ENCODE measurements at places on chromosomes 7 and 10.
A peak's percentile ranks its signal among the peaks of the same experiment; 100 is the strongest.

GRCh38 chr7:80014511-80014910, 120.1 kb upstream of the GNAI1 start:
- no peak overlapping the region for H3K4me3 ChIP-seq
- H3K27ac ChIP-seq, result no peak overlapping the region
- no peaks in the 10 kb centered on the region for H3K27me3 ChIP-seq
- DNase-seq, result no peak

GRCh38 chr10:72523062-72523461, 102.8 kb downstream of the MICU1 start:
- no peaks in the 10 kb centered on the region for H3K36me3 ChIP-seq
- no peak for DNase-seq
- H3K27me3 ChIP-seq, result no peaks in the 10 kb centered on the region

DNA sequence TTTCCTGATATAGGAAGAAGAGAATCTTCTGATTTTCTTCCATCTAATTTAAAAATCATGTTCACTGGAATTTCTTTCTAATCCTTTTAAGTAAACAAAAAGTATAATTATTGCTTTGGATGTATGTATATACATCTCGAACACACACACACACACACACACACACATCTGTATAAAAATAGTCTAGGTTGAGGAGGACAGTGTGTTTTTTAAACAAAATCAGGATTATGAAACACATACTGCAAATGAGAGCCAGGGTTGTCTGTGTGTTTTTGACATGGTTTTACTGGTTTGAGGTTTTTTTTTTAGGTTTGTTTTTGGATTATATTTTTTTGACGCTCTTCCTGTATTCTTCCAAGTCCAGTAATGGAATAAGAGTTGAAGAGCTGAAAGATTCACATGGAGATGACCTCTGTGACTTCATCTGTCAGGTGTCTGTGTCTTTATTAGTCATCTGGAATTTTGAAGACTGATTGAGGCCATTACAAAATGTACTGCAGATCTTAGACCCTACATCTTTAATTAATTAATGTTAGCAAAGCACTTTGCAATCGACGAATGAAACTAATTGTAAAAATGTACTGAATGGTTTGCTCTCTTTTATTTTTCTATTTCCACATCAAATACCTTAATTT, 237.1 kb downstream of the SUGCT start:
- no peak overlapping the region for H3K27ac ChIP-seq
- H3K4me1 ChIP-seq, result no peaks in the 10 kb centered on the region
- no peaks in the 10 kb centered on the region for H3K36me3 ChIP-seq

- H3K27me3 ChIP-seq, result no peaks in the 10 kb centered on the region
- no peak overlapping the region for H3K27ac ChIP-seq
- no peaks in the 10 kb centered on the region for H3K36me3 ChIP-seq
- no peak for DNase-seq
- no peaks in the 10 kb centered on the region for H3K4me1 ChIP-seq
Observed at GRCh38 chr7:111492234-111492633, 70.1 kb downstream of the IMMP2L start.

DNA sequence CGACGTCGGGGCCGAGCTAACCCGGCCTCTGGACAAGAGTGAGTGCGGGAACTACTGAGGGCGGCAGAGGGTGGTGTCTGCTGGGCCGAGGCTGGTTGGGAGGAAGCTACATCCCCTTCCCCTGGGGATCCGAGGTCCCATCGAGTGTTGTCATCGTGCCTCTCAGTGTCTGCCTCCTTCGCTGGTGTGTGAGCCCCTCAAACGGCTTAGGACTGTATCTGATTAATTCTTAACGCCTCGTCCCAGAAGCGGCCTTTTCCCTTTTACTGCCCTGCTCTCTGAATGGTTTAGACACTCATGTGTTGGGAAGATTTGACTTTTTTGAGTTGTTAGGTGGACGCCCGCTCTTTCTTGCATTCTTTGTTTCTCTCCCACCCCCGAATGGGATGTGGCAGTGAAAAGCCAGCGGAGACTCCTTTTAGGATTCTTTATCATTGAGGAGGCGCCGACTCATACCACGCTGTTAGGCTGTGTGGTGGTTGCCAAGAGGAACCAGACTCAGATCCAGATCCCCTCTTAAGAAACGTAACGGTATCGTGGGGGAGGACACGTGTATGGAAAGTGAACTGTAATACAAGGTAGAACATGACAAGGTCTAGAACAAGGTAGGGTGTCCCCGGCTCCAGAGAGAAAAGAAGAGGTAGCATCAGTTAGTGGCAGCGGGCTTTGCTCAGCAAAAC, 631 bp downstream of the SUPV3L1 start:
- DNase-seq, result no peak
- no peaks in the 10 kb centered on the region for H3K36me3 ChIP-seq
- peaks cover 12% of the 10 kb centered on the region for H3K4me1 ChIP-seq
- peak overlapping the region; percentile 91 for H3K27ac ChIP-seq
- peak overlapping the region; percentile 97 for H3K4me3 ChIP-seq

GRCh38 chr7:141071855-141072547, 1.9 kb upstream of the TMEM178B start:
- H3K36me3 ChIP-seq, result no peaks in the 10 kb centered on the region
- H3K4me1 ChIP-seq, result no peaks in the 10 kb centered on the region
- H3K4me3 ChIP-seq, result peak overlapping the region; percentile 67

GRCh38 chr7:132578050-132578370, 1.7 kb upstream of the PLXNA4 start:
- H3K4me3 ChIP-seq, result no peak overlapping the region
- H3K4me1 ChIP-seq, result peaks cover 4% of the 10 kb centered on the region
- no peak overlapping the region for H3K27ac ChIP-seq

GRCh38 chr10:113095419-113096127, 145.5 kb downstream of the TCF7L2 start:
- peaks cover 8% of the 10 kb centered on the region for H3K4me1 ChIP-seq
- H3K27me3 ChIP-seq, result no peaks in the 10 kb centered on the region
- H3K27ac ChIP-seq, result no peak overlapping the region

GRCh38 chr7:74051193-74051592, 23.2 kb downstream of the ELN start:
- H3K27ac ChIP-seq, result no peak overlapping the region
- no peak overlapping the region for H3K4me3 ChIP-seq
- no peaks in the 10 kb centered on the region for H3K36me3 ChIP-seq
- DNase-seq, result no peak
- H3K4me1 ChIP-seq, result peaks cover 4% of the 10 kb centered on the region
- H3K27me3 ChIP-seq, result no peaks in the 10 kb centered on the region

DNA sequence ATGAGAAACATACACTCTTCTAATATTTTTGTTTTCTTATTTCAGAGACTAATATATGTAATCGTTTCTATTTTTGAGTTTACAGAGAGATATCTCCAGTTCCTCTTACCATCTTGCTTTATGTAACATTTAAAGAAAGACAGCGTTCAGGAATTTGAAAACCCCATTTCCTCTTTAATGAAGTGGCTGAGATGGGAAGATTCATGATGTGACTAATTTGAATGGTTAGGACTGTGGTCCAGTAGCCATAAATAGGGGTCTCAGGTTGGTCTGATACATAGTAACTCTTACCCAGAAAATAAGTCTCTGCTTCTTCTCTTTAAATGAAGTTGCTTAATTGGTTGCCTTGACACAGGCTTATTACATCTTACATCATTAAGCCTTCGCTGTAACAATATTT, 6.9 kb downstream of the KMT2E start:
- DNase-seq, result no peak
- H3K27me3 ChIP-seq, result no peaks in the 10 kb centered on the region
- H3K27ac ChIP-seq, result peak overlapping the region; percentile 17
- H3K4me3 ChIP-seq, result no peak overlapping the region

GRCh38 chr7:92834507-92835260, 1.7 kb downstream of the CDK6 start:
- no peaks in the 10 kb centered on the region for H3K36me3 ChIP-seq
- peak overlapping the region; percentile 85 for H3K27ac ChIP-seq
- no peaks in the 10 kb centered on the region for H3K27me3 ChIP-seq
- DNase-seq, result no peak

- peaks cover 45% of the 10 kb centered on the region for H3K36me3 ChIP-seq
- H3K27ac ChIP-seq, result peak overlapping the region; percentile 45
- no peak overlapping the region for H3K4me3 ChIP-seq
- no peaks in the 10 kb centered on the region for H3K27me3 ChIP-seq
- DNase-seq, result peak; percentile 69
Observed at GRCh38 chr10:102811346-102811745, 25.9 kb downstream of the CYP17A1 start.

DNA sequence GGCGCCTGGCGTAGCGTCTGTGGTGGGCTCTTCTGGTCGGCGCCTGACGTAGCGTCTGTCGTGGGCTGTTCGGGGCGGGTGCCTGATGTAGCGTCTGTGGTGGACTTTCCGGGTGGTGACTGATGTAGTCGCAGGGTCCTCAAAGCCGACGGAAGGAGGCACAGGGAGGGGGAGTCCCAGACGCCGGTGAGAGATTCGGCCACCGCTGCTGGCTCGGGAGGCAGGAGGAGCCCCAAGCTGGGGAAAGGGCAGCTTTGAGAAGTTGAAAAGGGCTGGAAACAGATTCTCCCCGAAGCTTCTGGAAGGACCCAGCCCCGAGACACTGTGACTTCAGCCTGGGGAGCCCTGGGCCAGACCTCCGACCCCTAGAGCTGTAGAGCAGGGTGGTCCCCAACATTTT, 105.7 kb downstream of the DNAJB6 start:
- no peaks in the 10 kb centered on the region for H3K36me3 ChIP-seq

- DNase-seq, result no peak
- H3K4me1 ChIP-seq, result peaks cover 12% of the 10 kb centered on the region
- no peaks in the 10 kb centered on the region for H3K36me3 ChIP-seq
- H3K4me3 ChIP-seq, result no peak overlapping the region
Observed at GRCh38 chr7:54843841-54844355, 84.9 kb upstream of the SEC61G start.

DNA sequence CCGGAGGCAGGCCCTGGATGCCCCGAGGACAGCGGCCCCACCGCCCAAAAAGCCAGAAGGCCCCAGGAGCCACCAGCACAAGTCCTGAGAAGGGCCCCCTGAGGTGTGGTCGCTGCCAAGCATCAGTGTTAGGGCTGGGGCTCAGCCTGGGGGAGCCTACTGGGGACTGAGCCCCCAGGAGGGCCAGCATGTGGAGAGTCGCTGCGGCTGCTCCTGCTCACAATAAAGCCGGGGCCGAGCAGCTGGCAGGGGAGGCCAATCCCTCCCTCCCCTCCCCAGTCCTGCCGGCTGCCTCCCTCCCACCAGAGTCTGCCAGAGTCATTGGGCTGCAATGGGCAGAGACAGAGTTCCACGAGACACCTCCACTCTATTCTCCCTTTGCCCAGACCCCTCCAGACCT, 3.1 kb upstream of the ASIC3 start:
- no peak overlapping the region for H3K27ac ChIP-seq
- H3K4me3 ChIP-seq, result no peak overlapping the region
- no peaks in the 10 kb centered on the region for H3K36me3 ChIP-seq
- DNase-seq, result no peak
- no peaks in the 10 kb centered on the region for H3K27me3 ChIP-seq

- no peaks in the 10 kb centered on the region for H3K36me3 ChIP-seq
- DNase-seq, result no peak
- H3K4me3 ChIP-seq, result no peak overlapping the region
- peaks cover 7% of the 10 kb centered on the region for H3K4me1 ChIP-seq
Observed at GRCh38 chr10:48627984-48628609, 23.2 kb upstream of the ARHGAP22 start.

- H3K27me3 ChIP-seq, result no peaks in the 10 kb centered on the region
- DNase-seq, result no peak
- no peak overlapping the region for H3K27ac ChIP-seq
- H3K4me1 ChIP-seq, result no peaks in the 10 kb centered on the region
- no peak overlapping the region for H3K4me3 ChIP-seq
Observed at GRCh38 chr10:3963191-3963673, 178.2 kb upstream of the KLF6 start.

GRCh38 chr7:149494738-149495368, 2.8 kb downstream of the ZNF746 start:
- no peak overlapping the region for H3K27ac ChIP-seq
- H3K4me3 ChIP-seq, result no peak overlapping the region
- peaks cover 42% of the 10 kb centered on the region for H3K36me3 ChIP-seq
- H3K27me3 ChIP-seq, result no peaks in the 10 kb centered on the region
- DNase-seq, result no peak
- peaks cover 9% of the 10 kb centered on the region for H3K4me1 ChIP-seq

DNA sequence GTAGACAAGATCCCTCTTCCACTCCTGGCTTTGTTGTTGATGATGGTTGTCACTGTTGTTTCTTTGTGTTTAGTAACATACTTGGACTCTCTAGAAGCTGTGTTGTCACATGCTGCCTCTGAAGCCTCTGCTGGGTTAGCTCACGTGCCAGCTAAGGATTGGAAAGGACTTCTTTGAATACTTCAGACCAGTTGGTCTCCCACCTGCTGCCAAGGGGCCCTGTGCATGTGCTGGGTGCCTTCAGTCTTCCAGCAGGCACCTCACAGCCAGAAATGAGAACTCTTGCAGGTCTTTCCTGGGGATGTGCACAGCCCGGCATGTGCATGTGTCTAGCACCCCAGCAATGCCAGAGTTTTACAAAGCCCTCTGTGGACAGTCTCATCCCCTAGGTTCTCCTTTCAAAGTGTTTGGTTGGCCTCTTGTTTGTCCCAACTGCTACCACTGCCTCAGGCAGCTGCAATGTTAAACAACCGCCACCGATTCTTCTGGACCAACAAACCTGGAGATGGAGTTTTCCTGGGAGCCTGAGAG, 21.7 kb upstream of the NCAPG2 start:
- no peak for DNase-seq
- H3K27me3 ChIP-seq, result no peaks in the 10 kb centered on the region
- peaks cover 3% of the 10 kb centered on the region for H3K36me3 ChIP-seq
- no peak overlapping the region for H3K27ac ChIP-seq

- no peaks in the 10 kb centered on the region for H3K27me3 ChIP-seq
- H3K4me3 ChIP-seq, result no peak overlapping the region
Observed at GRCh38 chr10:33535866-33536265, 201.4 kb upstream of the NRP1 start.

- H3K36me3 ChIP-seq, result no peaks in the 10 kb centered on the region
- no peak overlapping the region for H3K27ac ChIP-seq
- no peaks in the 10 kb centered on the region for H3K27me3 ChIP-seq
- no peak for DNase-seq
Observed at GRCh38 chr10:116476461-116476860, 48.8 kb downstream of the PNLIPRP3 start.

GRCh38 chr7:137975221-137975620, 26.7 kb downstream of the CREB3L2 start:
- peaks cover 69% of the 10 kb centered on the region for H3K4me1 ChIP-seq
- DNase-seq, result no peak
- H3K4me3 ChIP-seq, result no peak overlapping the region
- H3K36me3 ChIP-seq, result no peaks in the 10 kb centered on the region
